Right atrium auricular region (tissue), 2 donors: ENCODE measurements at places on chromosomes 6 and 20.

GRCh38 chr6:138155443-138155842, 6.3 kb upstream of the ARFGEF3 start:
- no peak for DNase-seq

- DNase-seq, result no peak
Observed at GRCh38 chr20:49590163-49591017, 22.5 kb upstream of the PTGIS start.

DNA sequence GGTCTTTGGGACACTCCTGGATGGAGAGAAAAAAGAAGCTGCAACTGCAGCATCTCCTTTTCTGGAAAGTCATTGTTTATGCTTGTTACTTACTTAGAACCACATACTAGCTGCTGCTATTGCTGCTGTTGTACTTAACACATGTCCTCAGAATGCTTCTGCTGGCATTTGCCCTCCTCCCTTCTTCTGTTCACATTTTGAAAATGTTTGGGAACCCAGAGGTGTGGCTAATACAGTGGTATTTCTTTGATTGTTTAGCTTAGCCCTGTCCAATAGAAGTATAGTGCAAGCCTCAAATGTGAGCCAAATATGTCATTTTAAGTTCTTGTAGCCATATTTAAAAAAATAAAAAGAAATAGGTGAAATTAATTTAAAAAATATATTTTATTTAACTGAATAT, 8.4 kb downstream of the DTD1 start:
- DNase-seq, result no peak

- no peak for DNase-seq
Observed at GRCh38 chr6:48429610-48430009, 318.6 kb upstream of the PTCHD4 start.

DNA sequence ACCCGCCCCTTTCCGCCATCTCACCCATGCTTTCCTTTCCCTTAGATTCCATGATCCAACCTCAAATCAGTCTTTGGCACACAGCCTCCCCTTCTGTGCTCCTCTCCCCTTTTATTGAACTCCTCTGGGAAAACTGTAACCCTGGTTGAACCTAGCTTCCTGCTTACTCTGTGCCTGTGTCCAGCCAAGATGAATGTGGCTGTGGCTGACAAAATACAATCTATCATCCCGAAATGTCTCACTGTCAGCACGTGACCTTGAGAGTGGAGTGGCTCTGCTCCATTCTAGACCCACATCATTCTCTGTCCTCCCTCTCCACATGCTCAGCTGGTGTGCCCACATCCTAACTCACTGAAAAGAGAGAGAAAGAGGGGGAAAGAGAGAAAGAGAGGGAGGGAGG, 11.0 kb downstream of the NCR2 start:
- no peak for DNase-seq

DNA sequence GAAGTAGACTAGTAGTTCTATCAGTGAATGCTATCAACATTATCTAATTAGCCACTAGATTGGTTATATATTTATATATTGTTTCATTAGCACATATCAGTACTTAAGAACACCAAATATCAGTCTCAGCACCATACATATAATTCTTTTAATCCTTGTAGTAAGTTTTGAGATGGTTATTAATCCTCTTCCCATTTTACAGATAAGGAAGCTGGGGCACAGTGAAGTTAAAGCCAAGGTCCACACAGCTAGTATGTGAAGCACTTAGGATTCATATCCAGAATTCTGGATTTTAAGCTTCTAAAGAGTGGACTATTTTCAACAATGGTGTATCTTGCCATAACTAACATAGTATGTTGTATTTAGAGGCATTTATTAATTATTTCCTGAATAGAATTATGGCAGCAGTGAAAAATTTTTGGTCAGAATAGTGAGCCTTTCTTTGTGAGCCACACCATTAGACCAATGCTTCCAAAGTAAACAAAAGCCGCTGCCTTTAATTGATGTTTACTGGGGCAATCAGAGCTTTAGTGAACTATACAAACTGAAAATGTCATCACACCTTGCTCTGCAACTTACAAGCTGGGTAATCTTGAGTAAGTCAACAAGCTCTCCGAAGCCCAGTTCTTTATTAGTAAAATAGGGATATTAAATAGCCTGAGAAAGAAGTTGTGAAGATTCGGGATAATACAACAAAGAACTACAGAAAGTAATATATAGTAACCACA, 41.9 kb upstream of the HBS1L start:
- DNase-seq, result no peak

DNA sequence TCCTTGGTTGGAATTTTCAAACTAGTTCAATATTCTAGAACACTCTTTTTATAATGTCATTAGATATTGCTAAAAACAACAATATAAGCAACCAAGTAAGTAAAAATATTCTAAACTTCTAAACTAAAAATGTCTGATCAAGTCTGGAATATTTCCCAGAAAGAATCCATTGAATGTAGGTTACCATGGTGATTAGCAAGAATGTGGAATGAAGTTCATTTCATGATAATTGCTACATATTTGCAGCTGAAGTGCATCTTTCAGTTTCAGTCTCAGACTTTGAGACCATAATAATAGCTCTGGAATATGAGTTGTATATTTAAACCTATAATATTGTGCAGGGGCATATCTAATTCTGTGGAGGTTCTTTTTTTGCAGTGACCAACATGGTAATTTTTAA, 61.0 kb upstream of the NKAIN2 start:
- DNase-seq, result no peak

- DNase-seq, result no peak
Observed at GRCh38 chr20:47361057-47361915, 4.8 kb upstream of the ZMYND8 start.

DNA sequence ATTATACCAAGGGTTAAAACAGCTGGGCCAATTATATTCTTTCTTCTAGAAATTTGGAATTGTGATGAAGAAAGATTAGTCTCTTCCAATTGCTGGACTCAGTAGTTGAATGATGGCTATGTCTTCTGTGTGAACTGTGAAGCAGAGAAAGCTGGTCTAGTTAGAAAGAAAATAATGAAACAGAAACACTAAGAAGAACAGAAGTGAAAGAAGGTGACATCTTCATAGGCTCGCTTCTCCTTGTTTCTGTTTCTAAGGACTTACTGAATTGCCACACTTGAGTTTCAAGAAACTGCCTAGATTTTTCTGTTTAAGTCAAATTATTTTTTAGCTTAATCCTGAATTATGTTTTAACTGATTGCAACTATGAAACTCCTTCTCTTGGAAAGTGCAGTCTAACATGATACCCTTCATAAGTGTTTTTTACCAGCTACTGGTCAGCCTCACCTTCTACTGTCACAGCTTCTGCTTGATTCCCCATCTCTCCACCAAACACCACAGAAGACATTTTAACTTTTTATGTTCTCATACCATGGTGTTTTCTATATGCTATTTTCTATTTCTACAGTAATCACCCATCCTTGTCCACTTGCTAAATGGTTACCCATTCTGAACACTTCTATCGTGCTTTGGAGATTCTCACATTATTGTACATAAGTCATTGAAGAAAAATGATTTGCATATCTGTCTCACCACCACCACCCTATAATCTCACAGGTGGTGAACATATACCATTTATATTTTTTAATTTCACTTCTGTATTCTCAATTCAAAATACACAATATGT, 268.8 kb downstream of the GRIK2 start:
- DNase-seq, result no peak

GRCh38 chr6:5028301-5028700, 24.5 kb upstream of the RPP40 start:
- no peak for DNase-seq

GRCh38 chr6:83872386-83873118, 13.1 kb downstream of the CYB5R4 start:
- DNase-seq, result no peak

GRCh38 chr6:169714178-169714577, 10.1 kb downstream of the PHF10 start:
- DNase-seq, result no peak

DNA sequence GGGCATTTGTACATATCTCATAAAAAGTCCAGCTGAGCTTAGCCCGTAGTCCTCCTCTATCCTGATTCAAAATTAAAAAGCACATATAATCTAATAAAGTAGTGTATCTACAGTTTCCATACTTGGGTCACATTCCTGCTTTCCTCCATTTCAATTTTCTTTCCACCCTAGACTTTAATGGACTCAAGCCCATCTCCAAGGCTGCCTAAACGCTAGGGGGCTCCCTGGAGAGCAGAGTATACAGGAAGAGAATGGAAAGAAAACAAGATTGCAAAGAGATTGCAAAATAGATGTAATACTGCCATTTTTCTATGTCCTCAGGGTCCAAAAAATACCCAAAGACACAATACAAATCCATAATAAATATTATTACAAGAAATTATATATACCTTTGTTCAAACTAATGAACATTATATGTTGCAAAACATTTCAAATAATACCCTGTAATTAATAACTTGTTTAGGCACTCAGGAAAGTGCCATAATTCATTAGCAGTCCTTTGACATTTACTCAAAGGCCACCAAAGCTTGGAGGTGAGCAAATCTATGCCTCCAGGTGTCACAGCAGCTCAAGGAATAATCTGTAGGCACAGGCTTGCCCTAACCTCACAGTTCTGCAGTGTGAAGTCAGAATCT, 2.4 kb upstream of the MCM3 start:
- no peak for DNase-seq

GRCh38 chr6:46491201-46491627, at the start of gene RCAN2:
Gene RCAN2, minus strand, starts transcription at chr6:46491449.
- DNase-seq, result peak; percentile 74

DNA sequence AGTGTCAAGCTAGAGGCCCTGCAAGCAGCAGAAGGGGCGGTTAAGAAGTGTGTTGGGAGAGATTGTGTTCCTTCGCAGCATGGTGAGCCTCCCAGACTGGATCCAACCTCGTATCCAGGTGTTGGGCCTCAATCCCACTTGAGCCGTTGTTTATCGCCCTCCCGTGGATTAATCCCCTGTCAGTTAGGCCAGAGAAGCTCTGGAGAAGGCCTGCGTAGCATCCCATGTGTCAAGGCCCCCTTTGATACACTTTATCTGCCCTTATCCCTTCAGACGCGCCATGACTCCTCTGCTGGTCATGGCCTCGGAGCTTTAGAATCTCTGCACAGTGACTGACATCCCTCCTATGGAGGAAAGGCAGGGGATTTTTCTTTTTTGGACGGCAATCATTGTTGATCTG, 181.0 kb downstream of the ZFP64 start:
- DNase-seq, result no peak

DNA sequence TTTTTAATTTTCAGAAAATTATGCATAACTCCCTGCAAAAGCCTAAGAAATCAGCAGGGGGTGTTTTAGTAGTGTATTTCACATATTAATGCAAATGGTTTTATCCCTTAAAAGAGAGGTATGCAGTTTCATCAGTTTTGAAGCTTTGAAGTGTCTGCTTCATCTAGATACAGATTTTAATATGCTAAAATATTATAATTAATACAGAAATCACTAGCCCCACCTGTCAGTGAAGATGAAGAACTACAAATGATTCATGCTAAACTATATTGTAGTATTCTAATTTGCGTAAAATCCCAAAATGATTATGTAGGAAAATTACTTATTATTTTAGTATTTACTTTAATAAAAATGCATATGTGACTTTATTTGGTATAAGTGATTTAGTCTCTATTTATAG, 2.9 kb upstream of the TFB1M start:
- no peak for DNase-seq

DNA sequence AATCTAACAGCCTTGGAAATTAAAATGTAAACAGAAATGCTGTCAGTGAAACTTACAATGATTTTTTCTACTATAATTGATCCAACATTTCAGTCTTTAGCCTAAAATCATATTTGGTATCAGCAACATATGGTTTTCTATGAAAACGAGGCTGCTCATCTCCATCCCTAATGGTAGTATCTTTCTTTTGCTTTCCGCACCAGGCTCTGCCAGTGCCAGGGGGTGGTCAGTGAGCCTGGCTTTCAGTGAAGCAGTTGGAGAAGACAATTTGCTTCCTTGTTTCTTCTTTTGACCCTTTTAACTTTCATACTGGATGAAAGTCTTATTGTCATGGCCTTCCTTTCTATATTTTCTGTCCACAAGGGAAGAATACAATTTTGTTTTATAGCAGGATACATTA, 258.4 kb downstream of the ARID1B start:
- no peak for DNase-seq

DNA sequence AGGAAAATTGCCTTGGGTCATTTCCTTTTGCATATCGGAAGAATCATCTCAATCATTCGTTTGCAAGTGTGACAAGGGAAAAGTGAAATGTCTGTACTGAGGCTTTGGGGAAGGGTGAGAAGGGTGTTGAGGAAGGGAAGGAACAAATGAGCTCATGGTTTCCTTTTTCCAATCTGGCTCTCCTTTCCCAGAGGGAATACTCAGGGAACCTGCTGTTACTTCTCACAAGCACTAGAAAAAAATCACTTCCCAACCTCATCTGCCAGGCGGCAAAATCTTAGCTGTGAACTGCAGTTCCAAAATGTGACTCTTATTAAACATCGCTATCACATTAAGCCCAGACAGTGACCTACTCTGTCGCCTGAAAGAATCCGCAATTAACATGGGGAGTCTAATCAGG, 258.1 kb downstream of the ZNF217 start:
- DNase-seq, result no peak

DNA sequence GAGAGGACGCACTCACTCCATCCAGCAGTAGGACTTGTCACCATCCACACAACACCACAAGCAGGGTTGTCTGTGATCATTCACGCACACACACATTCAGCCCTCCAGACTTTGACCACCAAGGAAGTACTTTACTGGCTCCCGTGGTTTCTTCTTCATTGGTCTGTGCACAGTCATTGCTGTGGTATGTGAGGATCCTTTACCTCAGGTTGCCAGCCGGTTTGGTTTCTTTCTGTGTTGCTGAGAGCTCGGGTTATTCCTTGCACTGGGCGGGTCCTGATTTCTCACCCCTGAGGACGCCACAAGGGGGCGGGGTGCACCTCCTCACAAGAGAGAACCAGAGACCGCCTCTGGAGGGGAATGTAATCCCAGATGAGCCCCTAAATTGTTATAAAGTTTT, 11.2 kb downstream of the SLC35A1 start:
- no peak for DNase-seq

- DNase-seq, result no peak
Observed at GRCh38 chr6:148770408-148771211, 23.8 kb downstream of the UST start.

DNA sequence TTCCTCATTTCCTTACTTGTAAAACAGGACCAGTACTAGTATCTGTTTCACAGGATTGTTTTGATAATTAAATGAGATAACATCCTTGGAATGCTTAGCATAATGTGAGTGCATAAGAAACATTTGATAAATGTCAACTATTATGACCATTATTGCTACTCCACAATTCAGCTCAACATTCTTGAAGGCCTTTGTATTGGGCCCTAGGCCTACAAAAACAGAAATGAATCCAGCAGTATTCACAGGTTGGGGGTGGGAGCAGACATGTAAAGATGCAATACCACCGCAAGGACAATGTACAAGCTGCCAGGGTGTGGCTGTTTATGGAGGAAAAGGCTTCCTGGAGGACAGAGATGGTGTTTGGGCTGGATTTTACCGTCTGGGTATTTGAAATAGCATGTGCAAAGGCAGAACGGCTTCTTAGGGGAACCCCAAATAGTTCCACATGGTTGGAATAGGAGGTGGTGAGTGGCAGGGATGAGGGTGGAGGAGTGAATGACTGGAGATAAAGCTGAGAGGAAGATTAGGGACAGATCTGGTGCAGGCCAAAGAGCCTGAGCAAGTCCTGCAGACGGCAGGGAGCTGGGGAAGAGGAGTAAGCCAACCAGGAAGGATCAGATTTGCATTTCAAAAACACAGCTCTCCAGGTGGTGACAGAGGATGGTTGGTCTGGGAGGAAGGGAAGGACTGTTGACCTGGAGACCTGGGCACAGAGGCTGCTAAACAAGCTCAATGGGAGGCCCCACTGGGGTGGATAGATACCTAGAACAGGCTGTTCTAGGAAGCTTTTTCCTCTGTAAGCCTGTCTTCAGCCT, 57.0 kb upstream of the EPB41L1 start:
- DNase-seq, result no peak
